ENCODE measurements at places on chromosomes 4 and X. TPM values are rescaled to one million over a fixed set of nuclear protein-coding genes. Genes with fewer than 3 reads are reported as not detected.

IRS4 gene
- not detected for total RNA-seq

DNA sequence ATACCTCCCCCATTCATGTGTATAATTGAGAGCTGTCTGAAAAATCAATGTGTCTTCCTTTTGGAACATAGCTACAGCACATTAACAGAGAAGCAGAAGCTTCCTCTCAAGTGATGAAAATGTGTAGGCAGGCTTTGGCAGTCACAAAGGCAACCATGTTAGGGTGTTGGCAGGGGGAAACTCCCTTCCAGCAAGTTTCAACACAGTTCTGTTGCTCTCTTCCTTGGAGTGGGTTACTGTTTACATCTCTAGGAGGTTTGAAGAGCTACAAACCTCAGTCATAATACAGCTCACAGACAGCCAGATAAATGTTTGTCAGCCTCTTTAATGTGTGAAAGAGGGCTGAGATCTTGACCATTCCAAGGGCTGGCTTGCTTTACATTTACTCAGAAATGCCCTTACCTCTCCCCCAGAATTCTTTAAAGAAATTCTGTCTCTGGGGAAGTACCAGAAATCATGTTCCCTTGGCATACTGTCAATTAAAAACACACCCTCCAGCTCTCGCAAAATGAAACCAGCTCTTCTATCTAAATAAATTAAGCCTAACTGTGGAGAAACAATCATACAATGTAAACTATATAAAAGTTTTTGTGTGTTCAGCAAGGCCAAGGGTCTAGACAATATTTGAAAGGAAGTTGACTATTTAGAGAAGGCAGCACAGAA lies 18.9 kb downstream of the ZBTB33 start:
- no peak for DNase-seq

GRCh38 chr4:53919535-53919934 lies 144.9 kb downstream of the CHIC2 start:
- DNase-seq: no peak

GRCh38 chr4:149311076-149311475 lies 504.6 kb downstream of the IQCM start:
- DNase-seq: peak; percentile 27

GRCh38 chr4:184992422-184992821 lies 25.9 kb upstream of the HELT start:
- no peak for DNase-seq

DNA sequence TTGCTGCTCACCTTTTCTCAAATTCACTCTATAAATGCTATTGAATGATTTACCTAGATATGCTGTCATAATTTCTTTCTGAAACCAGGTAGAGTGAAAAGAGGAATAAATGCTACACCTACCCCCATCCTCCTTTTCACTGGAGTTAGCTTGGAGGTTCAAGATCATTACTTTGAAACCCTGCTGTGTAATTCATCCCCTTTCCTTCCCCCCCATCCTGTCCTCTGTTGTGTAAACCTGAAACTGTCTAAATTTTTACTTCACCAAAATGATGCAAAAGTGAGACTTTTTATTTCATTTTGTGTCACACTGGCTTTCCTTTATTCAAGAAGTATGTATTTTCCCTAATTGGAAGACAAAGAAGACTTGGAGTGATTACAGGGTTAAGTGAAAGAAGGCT lies 5.4 kb downstream of the ZCCHC18 start:
- DNase-seq: no peak

GRCh38 chrX:135213200-135213844 lies 38.5 kb upstream of the ETDA start:
- no peak for DNase-seq
